ENCODE measurements at places on chromosomes 2 and 18. TPM values are rescaled to one million over a fixed set of nuclear protein-coding genes. Genes with fewer than 3 reads are reported as not detected.

DNA sequence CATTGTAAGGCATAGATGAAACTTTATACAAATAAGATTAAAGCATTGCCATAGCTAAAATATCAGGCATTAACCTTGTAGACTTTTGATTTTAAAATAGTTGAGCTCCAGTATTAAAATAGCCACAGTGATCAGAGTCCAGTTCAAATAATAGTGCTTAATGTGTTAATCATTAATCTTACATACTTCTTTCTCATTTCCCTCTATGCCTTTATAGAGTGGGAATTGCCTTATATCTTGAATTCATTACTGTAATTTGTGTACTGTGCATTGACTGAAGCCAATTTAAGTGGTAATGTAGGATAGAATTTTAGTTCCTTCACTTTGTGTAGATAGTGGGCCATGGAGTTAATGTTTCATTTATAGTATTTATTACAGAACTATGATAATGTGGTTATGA is 549.2 kb upstream of the VWC2L start:
- no peak overlapping the region for H3K27ac ChIP-seq
- no peak for DNase-seq
- H3K4me1 ChIP-seq, result no peaks in the 10 kb centered on the region
- no peak overlapping the region for H3K4me3 ChIP-seq
- H3K27me3 ChIP-seq, result no peaks in the 10 kb centered on the region
- no peaks in the 10 kb centered on the region for H3K36me3 ChIP-seq

DNA sequence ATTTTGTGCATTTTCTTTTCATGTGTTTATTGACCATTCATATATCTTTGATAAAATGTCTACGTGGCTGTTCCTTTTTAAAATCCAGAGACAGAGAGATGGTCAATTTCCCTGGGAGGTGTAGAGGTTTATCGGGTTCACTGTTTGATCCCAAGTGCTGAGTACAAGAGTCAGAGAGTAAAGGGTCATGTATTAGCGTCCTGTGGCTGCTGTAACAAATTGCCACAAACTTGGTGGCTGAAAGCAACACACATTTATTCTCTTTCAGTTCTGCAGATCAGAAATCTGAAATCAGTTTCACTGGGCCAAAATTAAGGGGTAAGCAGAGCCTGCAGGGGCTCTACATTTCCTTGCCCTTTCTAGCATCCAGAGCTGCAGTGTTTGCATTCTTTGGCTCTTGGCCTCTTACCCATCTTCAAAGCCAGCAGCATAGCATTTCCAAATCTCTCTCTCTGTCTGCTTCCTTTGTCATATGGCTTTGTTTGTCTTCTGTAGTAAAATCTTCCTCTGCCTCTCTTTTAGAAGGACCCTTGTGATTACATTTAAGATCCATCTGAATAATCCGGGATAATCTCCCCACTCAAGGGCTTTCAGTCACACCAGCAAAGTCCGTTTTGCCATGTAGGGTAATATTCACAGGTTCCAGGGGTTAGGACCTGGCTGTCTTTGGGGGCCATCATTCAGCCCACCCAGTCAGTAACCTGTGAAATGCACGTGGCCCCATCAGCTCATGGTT is 49.9 kb downstream of the TMEM17 start:
- DNase-seq, result no peak
- no peak overlapping the region for H3K4me3 ChIP-seq
- no peaks in the 10 kb centered on the region for H3K36me3 ChIP-seq
- H3K27me3 ChIP-seq, result no peaks in the 10 kb centered on the region

- no peak for DNase-seq
- no peak overlapping the region for H3K4me3 ChIP-seq
Observed at GRCh38 chr2:232013701-232014353, 52.3 kb downstream of the DIS3L2 start.

DNA sequence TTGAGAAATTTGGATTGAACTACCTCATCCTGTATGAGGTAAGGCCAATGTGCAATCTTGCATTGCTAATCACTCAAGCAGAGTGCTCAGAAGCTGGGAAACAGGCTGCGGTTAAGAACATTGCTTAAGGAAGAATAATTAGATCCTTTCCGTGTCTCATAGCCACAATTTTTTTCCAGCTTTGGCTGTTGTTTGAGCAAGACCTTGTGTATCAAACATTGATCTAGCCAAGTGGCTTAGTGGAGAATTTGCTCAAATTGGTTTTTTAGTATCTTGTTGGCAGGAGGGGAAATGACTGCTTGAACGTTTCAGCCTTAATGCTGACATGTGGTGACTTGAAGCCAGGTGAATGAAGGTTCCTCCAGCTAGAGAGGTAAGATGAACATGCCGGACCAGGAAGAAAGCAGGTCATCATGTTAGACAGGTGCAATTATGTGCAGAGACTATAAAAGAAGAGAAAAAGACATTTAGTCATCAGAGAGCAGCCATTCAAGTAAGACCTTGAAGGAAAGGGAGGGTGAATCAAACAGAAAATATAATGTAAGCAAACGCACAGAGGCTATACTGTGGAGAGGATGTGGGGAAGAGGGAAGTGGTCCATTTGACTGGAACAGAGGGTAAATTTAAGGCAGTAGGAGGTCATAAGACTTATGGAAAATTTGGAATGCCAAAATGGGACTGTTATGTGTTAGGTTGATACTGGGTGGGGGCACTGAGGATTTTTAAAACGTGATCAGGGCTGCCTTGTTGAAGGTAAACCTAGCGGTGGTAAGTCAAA is 98.9 kb upstream of the CYP1B1 start:
- no peak for DNase-seq
- H3K27me3 ChIP-seq, result no peaks in the 10 kb centered on the region
- H3K4me3 ChIP-seq, result peak overlapping the region; percentile 1
- H3K36me3 ChIP-seq, result no peaks in the 10 kb centered on the region
- H3K27ac ChIP-seq, result peak overlapping the region; percentile 32
- H3K4me1 ChIP-seq, result peaks cover 28% of the 10 kb centered on the region

DNA sequence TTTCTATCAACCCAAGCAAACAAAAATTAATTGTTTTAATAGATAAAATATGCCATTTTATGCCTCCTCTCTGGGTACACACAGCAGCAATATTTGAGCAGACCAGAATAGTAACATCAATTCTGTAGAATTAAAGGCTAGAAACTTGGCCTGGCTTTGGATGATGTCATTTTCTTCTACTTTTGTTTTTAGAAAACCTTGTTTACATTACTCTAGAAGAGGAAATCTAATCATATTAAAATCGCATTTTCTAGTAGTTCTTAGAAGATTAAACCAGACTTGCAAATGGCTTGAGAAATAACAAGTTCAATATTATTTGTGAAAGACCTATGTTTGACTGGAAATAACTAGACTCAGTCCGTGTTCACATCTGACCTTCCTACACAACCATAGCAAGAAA is 102.3 kb upstream of the RFX8 start:
- no peak for DNase-seq
- peaks cover 6% of the 10 kb centered on the region for H3K4me1 ChIP-seq
- H3K27me3 ChIP-seq, result no peaks in the 10 kb centered on the region
- H3K27ac ChIP-seq, result no peak overlapping the region

DNA sequence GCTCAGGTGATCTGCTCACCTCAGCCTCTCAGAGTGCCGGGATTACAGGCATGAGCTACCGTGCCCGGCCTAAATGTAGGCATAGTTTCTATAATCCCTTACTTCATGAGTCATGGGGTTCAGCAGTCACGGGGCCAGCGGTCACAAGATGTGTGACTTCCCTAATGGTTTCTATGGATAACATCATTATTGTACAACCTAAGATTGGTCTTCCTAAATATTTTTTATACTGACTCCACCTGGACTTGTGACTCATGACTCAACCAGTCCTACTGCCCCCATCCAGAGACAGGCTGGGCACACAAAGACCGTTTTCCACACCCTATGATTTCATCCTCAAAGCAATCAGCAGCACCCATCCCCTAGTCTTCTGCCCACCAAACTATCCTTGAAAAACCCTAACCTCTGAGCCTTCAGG is 15.9 kb downstream of the FAM210A start:
- DNase-seq, result peak; percentile 71
- H3K36me3 ChIP-seq, result no peaks in the 10 kb centered on the region
- no peak overlapping the region for H3K4me3 ChIP-seq
- no peaks in the 10 kb centered on the region for H3K4me1 ChIP-seq
- H3K27me3 ChIP-seq, result no peaks in the 10 kb centered on the region

DNA sequence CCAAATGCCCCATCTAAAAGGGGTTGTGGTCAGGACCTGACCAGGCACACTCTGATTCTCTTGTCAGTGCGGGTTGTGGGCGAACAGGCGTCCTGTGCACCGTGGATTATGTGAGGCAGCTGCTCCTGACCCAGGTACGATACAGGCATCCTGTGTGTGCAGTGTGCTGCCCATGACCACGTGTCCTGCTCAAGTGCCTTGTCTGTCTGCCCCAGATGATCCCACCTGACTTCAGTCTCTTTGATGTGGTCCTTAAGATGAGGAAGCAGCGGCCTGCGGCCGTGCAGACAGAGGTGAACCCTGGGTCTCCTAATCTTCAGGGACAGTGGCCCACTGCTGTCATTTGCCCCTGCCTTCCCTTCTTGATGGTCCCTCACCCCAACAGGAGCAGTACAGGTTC is 14.6 kb downstream of the PTPN18 start:
- no peak for DNase-seq
- no peak overlapping the region for H3K4me3 ChIP-seq

- H3K36me3 ChIP-seq, result no peaks in the 10 kb centered on the region
- H3K27ac ChIP-seq, result no peak overlapping the region
- no peak for DNase-seq
- H3K4me3 ChIP-seq, result no peak overlapping the region
Observed at GRCh38 chr2:30406853-30407252, 40.2 kb upstream of the LCLAT1 start.

- H3K27ac ChIP-seq, result no peak overlapping the region
- H3K36me3 ChIP-seq, result no peaks in the 10 kb centered on the region
- H3K27me3 ChIP-seq, result no peaks in the 10 kb centered on the region
Observed at GRCh38 chr2:201891676-201892075, 85.3 kb downstream of the CDK15 start.

GRCh38 chr18:49704334-49704733 is 109.0 kb downstream of the ACAA2 start:
- H3K27ac ChIP-seq, result no peak overlapping the region
- DNase-seq, result peak; percentile 73
- no peaks in the 10 kb centered on the region for H3K27me3 ChIP-seq
- H3K4me1 ChIP-seq, result peaks cover 4% of the 10 kb centered on the region
- no peaks in the 10 kb centered on the region for H3K36me3 ChIP-seq

DNA sequence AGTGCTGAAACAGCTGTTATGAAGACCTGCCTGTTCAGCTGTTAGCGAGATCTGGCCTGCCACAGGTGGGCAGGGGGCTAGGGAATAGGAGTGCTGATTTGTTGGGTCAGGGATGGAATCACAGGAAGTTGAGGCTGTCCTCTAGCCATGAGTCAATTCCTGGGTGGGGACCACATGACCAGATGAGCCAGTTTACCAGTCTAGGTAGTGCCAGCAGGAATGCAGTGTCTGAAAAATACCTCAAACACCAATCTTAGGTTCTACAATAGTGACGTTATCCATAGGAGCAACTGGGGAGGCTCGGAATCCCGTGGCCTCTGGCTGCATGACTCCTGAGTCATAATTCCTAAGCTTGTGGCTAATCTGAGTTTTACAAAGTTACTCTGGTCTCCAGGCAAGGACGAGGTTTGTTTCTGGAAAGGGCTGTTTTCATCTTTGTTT is 44.9 kb downstream of the DYSF start:
- no peak overlapping the region for H3K4me3 ChIP-seq
- H3K36me3 ChIP-seq, result no peaks in the 10 kb centered on the region
- peaks cover 11% of the 10 kb centered on the region for H3K4me1 ChIP-seq
- no peak overlapping the region for H3K27ac ChIP-seq
- DNase-seq, result no peak

The EGR4 gene
- total RNA-seq, result not detected

The IAH1 gene
- 39.0 TPM for total RNA-seq

The SERPINB12 gene
- not detected for total RNA-seq

The REG3A gene
- not detected for total RNA-seq

The CCDC141 gene
- 25.7 TPM for total RNA-seq

Data from upper lobe of right lung (tissue), 1 donor.